ENCODE measurements at places on chromosomes 1 and 21.

GRCh38 chr21:45386728-45387371 lies 18.1 kb upstream of the COL18A1 start:
- DNase-seq: no peak

GRCh38 chr1:13679651-13680050 lies 20.3 kb upstream of the PRDM2 start:
- DNase-seq: no peak

- no peak for DNase-seq
These were observed 53.6 kb upstream of the CCDC190 start for GRCh38 chr1:162914601-162915000.

DNA sequence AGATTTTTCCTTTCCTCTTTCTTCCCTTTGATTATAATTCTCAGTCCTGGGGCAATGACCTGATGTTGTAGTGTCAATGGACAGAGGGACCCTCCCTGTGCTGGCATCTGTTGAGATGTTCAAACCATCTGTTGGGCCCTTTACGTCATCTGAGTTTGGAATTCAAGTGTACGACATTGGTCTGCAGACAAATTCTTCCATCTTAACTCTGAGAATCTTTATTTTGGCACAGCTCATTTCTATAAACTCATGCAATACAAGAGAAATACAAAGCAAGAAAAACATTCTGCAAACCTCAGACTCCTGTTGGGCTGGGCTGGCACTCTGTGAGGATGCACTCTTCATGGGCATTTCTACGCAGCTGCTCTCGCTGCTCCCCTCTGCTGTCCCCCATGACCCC lies 54.2 kb downstream of the IFI44 start:
- DNase-seq: no peak

- no peak for DNase-seq
These were observed 66.3 kb upstream of the PRDX6 start for GRCh38 chr1:173410794-173411236.

GRCh38 chr1:23506376-23507107 lies 22.6 kb upstream of the ASAP3 start:
- DNase-seq: no peak

DNA sequence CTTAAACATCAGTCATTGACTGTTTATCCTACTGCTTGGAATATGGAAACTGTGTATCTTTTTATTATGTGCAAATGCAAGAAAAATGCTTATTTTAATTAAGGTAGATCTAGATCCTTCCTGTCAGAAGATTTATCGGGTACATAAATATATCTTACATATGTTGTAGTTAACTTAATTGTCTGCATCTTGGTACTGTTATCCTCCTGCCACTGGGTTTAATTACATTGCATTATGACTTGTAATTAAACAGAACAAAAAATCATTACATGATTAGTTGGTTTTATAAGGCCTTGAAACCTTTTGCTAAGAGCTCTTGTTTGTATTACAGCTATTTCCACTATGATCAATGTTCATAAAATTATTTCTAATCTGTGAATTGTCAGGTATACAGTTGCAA lies 211.2 kb downstream of the PTGER3 start:
- no peak for DNase-seq

- no peak for DNase-seq
These were observed 323.7 kb downstream of the PLPP3 start for GRCh38 chr1:56255516-56256152.

- DNase-seq: no peak
These were observed 68.5 kb upstream of the DUSP10 start for GRCh38 chr1:221810406-221810805.

DNA sequence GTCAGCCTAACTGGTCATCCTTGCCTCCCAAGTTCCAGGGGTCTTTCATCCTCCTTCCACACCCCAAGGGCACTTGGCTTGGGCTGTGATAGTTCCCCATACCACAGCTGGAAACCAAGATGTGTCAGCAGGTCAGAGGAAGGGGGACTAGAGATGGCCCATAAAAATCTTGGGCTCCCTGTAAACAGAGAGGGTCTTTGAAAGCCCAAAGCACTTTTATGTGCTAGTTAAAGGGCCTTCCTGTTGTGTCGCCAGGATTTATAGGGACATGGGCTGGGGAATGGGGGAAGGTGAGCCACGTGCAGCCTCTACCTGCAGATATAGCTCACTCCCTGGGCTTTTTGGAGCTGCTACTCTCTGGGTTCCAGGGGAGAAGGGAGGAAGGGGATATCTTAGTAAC lies 11.9 kb upstream of the UBL4B start:
- no peak for DNase-seq

GRCh38 chr1:66251546-66251945 lies 282.4 kb upstream of the SGIP1 start:
- DNase-seq: no peak

- DNase-seq: no peak
These were observed 60.0 kb upstream of the HMCN1 start for GRCh38 chr1:185674201-185674600.

GRCh38 chr1:180918519-180918918 lies 5.8 kb downstream of the KIAA1614 start:
- no peak for DNase-seq

GRCh38 chr1:10020086-10020485 lies 12.7 kb upstream of the UBE4B start:
- DNase-seq: no peak

- DNase-seq: peak; percentile 85
These were observed at the start of gene LRRC8C for GRCh38 chr1:89632657-89633247. TSS of gene LRRC8C (plus strand) at chr1:89633120. CDS start at chr1:89686474, 53,354 bp downstream.

GRCh38 chr1:7526867-7527732 lies 244.0 kb upstream of the VAMP3 start:
- no peak for DNase-seq

DNA sequence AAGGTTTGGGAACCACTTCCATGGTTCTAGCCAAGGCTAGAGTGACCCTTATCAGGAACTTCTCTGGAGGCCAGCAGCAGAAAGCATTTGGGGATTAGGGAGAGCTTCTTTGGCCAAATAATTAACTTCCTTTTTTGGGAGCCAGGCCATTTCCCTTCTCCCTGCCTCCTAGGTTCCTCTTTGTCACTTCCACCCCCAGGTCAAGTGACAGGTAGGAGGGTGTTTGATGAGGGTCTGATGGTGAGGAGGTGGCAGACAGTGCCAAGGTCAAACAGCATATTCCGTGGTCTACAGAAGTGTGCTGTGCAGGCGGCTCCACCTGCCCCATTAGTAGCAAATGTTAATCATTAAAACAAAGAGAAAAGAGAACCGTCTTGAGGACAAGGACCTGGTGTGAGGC lies 1.9 kb upstream of the KCNA10 start:
- DNase-seq: no peak

DNA sequence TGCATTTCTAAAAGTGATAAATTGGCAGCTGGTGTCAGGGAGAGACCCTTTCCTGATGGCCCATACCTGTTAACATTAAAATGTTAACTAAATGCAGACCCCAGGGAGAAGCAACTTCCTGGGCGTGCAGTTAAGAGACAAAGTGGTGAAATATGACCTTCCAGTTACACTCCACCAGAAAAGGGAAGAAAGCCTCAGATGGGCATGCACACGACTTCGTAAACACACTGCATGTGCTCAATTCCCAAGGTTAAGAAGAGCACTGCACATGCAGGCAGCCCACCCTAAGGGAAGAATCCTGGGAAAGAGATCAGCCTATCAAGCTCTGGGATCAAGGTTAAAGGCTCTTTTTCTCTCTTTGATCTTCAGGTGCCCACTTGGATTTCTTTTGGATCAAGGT lies 9.7 kb upstream of the GBP6 start:
- no peak for DNase-seq

DNA sequence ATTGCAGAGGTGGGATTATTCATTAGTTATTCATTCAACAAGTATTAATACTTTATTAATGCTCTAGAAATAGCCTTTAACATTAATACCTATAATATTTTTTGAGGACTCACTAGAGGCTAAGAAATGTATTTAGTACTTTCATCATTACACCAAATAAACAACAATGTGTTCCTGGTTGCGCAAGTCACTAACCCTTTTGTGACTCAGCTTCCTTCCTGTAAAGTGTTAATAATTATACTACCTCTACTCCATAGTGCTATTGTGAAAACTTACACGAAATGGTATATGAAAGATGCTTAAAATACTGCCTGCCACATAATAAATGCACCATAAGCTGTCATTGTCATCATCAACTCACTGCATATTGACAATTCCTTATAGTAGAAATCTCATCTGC lies 431.0 kb downstream of the DPYD start:
- DNase-seq: no peak

DNA sequence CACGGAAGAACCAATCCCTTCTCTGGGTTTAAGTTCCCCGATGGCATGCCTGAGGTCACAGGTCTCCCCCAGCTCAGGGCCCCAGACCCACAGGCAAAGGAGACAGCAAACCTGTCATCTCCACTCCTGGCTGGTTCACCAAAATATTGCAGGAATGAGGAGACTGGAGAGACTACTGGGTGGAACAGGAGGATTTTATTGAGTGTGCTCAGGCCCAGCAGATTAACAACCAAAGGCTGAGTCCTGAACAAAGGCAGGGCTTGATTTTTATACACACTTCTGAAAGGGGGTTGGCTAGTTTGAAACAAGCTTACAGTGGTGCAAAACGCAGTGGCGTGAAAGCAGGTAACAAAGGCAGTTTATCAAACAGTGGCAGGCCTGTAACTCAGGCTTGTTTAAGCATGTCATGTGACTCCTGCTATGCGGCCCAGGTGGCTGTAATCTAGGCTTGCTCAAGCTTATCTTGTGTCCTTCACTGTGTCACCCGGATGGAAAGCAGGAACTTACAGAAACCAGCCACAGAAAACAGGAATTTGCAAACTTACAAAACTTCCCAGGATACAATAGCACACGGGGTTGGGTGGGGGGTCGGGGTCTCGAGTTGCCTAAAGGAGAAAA lies 27.4 kb upstream of the KCNJ15 start:
- DNase-seq: no peak

DNA sequence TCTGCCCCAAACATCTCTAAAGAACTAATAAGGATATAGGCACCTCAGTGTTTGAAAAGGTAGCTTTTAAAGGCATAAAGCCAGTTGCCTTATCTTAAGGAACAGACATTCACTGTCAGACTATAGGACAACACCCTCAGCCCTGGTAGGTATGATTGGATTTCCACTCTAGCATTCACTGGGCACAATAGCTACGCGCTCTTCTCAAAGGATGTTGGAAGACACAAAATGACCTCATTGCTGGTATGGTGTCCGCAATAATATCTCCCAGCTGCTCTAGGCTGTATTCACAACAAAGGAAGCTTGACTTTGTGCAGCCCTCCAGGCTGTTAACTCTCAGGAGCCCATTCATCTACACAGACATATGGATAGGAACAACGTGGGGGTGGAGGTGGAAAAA lies 119.4 kb upstream of the CXADR start:
- DNase-seq: no peak

- DNase-seq: no peak
These were observed 3.5 kb upstream of the UTS2 start for GRCh38 chr1:7856345-7856744.

DNA sequence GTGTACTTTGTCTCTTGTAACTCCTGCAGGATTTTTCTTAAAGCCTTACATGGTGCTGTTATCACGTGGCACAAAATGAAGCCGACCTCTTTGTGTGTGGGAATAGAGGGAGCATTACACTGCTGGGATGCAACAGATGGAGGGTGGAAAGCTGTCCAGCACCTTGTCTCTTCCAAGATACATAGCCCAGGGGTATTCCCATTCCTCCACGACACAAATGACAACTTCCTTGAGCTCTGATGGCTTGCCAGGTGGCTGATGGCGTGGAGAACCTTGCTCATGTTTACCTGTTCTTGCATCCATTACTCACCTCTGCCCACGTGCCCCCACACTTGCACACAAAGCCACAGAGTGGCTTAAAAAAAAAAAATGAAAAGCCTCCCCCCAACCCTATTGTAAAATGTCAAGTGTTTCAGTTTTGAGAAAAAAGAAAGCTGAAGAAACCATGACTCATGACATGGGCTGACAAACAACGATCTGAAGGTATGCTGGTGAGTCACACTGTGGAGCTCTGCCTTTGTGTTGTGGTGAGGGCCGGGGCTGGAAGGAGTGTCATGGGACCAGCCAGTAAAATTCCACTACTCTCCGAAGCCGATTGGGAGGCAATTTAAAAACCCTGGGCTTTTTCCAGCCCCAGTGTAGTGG lies 32.0 kb upstream of the ATP5PO start:
- peak; percentile 90 for DNase-seq

- DNase-seq: no peak
These were observed 186.9 kb upstream of the ADGRL4 start for GRCh38 chr1:79193211-79194079.

DNA sequence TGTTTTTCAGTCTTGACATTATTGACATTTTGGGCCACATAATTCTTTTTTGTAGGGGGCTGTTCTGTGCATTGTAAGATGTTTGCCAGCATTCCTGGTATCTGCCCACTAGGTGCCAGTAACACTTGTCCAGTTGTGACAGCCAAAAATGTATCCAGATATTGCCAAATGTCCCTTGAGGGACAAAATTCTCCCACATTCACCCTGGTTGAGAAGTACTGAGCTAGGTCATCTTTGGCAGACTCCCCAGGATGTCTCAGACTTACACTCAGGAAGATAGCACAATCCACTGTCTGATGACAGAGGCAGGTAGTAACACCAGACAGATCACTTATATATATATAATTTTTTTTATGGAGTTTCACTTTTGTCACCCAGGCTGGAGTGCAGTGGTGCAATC lies 5.9 kb downstream of the CD48 start:
- DNase-seq: no peak

DNA sequence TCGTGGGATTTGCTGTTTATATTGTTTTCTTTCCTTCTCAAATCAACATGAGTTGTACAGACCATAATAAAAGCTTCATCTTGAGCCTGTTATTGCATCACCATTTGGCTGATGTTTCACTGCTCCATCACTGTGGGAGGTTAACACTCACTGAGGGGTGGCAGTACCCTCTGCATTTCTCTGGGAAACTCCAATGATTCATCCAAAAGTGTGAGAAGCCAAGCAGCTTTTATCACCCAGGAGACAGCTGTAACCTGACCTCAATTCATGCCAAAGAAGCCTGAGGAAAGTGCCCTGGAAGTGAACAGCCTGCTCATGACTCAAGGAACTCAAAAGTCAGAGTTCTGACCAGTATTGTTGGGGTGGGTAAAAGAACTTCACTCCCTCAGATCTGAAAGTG lies 84.1 kb downstream of the GPR88 start:
- DNase-seq: no peak

- DNase-seq: no peak
These were observed 5.0 kb upstream of the CDC14A start for GRCh38 chr1:100347009-100347966.

GRCh38 chr21:42406201-42406621 lies 2.5 kb downstream of the UBASH3A start:
- peak; percentile 43 for DNase-seq

- no peak for DNase-seq
These were observed 235.4 kb downstream of the CENPF start for GRCh38 chr1:214838351-214838750.

- DNase-seq: no peak
These were observed 83.9 kb downstream of the DYRK1A start for GRCh38 chr21:37450445-37450941.

DNA sequence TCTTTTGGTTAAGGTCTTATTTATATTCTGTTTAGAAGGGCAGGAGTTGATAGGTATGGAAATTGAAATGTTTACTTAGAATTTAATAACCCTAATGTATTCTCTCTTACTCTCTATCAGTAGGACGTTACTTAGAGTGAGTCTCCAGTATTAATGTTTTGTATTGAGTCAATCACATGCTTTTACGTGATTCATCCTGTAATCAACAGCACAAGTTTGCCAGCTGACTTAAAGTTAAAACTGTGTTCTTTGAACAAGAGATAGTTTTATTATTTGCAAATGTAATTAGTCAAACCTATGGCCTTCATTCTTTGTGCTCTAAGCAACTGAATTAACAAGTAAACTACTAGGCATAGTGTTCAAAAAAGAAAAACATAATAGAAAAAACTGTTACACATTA lies 57.3 kb downstream of the PKN2 start:
- no peak for DNase-seq

Measured in activated CD4-positive, alpha-beta T cell treated with anti-CD3 and anti-CD28 coated beads for 4 hours (primary cell).